NCI-H1436 (cell line): ENCODE measurements at places on chromosomes 4 and X.

- DNase-seq = no peak
These were observed 72.1 kb downstream of the GPR82 start for GRCh38 chrX:41796046-41796445.

GRCh38 chr4:122007016-122007415 lies 55.2 kb upstream of the TRPC3 start:
- no peak for DNase-seq

DNA sequence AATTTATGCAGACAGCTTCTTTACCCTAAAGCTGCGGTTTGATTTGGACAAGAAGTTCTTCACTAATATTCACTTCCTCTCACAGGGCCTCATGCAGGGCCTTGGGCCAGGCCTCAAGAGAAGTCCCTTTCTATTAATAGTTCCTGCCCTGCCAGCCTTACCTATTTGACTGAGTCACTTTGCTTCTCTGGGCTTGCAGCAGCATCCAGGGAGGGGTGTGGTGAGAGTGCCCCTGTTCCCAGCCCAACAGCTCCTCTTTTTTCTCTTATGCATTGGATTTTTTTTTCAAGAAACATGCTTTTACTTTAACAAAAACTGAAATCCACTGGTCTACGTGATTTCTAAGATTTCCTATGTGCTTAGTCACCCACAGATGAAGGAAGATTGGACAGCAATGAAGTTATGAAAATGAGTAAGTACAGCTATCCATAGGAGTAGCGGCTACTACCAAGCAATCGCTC lies 26.7 kb downstream of the FAM156B start:
- no peak for DNase-seq

DNA sequence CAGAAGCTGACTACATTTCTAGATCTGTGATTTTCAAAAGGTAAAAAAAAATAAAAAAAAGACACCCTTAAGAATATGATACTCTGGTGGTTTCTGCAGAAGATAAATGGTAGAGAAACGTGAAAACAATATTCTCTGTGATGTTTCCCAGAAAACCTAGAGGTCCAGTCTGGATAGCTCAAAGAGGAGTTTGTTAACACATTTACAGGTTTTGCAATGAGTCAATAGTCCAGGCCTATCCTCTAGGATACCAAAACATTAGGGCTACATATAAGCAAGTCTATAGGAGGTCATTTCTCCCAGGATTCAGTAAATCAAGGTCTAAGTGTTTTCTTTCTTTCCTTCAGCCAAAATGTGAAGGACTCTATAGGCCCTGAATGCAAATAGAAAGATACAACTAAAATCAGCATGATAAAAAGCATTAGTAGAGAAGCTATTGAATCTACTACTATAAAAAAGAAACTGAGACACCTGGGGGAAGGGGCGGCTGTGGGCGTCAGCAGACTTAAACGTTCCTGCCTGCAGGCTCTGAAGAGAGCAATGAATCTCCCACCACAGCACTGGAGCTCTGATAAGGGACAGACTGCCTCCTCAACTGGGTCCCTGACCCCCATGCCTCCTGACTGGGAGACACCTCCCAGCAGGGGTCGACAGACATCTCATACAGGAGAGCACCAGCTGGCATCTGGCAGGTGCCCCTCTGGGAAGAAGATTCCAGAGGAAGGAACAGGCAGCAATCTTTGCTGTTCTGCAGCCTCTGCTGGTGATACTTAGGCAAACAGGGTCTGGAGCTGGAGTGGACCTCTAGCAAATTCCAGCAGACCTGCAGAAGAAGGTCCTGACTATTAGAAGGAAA lies 33.7 kb upstream of the SPP1 start:
- DNase-seq = no peak

DNA sequence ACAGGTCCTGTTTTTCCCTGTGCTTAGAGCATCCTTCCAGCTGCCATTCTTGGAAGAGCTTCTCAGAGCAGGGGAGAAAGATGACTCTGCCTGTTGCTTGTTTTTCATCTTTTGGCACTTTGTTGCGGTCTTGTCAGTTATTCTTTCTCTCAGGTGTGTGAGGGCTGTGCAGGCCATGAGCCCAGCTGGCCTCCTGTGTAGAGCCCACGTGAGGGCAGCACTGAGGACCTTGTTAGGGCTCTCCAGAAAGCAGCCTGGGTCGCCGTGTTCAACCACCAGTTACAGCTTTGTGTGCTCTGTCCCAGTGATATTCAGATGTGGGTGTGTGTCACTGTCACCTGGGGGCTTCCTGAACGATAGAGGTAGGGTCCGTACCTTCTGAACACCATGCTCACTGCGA lies 52.8 kb downstream of the NOP14 start:
- DNase-seq = no peak

- peak; percentile 68 for DNase-seq
These were observed 2.2 kb downstream of the NHS start for GRCh38 chrX:17377091-17377717.

GRCh38 chr4:175271010-175271630 lies 353.0 kb downstream of the ADAM29 start:
- no peak for DNase-seq

DNA sequence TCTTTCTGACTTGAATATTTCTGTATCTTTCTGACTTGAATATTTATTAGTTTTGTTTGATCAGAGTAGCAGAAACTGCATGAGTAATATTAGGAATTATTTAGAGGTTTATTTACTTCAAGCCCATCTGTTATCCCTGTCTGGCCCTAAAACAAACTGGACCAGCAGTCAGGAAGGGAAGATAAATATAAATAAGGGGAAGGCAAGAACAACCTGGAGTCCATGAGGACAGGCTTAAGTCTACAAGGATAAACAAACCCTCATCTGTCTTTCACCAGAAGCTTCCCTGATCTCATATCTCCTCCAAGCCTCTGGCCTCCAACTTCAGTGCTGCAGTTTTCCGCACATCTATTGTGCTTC lies 524.9 kb downstream of the CENPC start:
- DNase-seq = no peak

DNA sequence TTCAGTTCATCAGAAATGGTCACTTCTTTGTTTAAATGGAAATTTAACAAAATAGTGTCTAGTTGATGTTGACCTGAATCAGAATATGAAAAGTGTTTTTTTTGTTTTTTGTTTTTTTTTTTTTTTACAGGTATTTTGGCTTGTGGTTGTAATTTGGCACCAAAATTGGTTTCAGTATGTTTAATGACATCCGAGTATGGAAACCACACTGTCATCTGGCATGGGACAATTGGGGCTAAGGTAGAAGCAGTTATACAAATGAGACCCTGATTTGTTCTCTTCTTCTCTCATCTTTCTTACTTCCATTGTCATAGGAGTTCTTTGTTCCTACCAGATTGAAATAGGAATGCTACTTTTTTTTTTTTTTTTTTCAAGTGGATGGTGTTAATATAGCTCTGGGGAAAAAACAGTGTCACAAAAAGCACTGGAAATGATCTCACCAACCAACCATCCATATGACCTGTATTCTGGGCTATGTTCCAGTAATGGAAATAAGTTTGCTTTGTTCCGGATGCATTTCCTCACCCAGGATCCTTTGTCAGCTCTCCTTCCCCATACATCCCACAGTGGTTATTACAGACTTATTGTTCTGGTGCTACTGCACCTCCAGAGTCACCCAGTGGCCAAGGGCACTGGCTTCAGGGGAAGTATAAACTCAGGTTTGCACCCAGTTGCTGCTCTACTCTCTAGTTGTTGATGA lies 95.8 kb downstream of the ATXN3L start:
- DNase-seq = no peak

DNA sequence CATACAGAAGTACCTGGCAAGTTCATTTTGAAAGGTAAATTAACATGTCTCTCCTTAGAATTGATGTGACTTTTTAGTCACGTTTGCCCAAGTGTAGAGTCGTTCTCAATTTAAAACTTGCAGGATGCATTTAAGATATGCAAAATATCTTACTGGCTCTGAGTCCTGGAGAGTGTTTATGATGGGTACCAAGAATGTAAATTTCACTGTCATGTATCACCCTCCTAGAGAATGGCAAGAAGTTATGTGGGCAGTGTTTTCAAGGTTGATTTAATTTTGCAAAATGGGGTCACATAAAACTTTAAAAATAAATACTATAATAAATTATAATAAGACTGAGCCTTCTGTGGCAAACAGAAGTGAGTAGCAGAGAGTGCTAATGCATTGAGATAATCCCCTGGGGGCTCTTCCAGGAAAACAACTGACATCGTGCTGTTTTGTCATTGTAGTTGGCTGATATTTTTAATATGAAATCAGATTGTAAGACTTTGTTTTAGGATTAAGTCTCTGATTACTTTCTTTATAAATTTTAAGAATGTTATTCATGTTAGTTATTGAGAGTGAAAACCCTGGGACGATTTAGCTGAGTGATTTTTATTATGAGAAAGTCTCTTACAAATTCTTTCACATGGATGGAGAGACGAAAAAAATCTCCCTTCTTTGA lies 103.0 kb downstream of the AFF1 start:
- no peak for DNase-seq

- DNase-seq = no peak
These were observed 429.6 kb downstream of the RAB28 start for GRCh38 chr4:13054420-13054970.

- DNase-seq = no peak
These were observed 9.1 kb upstream of the METTL14 start for GRCh38 chr4:118676128-118676527.

DNA sequence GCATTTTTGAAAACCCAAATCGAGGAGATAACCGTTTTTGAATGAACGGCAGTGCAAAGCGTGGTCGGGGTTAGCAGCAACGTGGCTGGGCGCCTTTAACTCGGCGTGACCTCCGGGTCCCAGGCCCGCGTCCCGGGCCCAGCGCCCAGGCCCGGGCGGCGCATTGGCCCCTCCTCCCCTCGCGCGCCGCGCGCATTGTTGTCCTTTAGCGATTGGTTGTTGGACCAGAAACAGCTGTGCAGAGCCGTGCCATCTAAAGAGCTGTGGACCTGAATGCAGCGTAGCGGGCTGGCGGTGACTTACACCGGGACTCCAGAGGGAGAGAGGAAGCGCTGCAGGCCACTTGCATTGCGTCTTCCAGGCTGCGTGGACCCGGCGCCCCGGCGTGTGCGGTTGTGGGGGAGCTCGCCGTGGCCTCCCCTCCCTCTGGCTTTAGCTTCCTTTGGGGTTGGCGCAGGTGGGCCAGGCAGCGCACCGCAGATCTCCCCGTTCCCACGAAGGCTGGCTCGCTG lies at the start of gene STOX2:
Gene STOX2 (plus strand): TSS at position 227 of the 512 bp plus-strand sequence. CDS start 1,484 bp downstream, outside the sequence.
- no peak for DNase-seq

DNA sequence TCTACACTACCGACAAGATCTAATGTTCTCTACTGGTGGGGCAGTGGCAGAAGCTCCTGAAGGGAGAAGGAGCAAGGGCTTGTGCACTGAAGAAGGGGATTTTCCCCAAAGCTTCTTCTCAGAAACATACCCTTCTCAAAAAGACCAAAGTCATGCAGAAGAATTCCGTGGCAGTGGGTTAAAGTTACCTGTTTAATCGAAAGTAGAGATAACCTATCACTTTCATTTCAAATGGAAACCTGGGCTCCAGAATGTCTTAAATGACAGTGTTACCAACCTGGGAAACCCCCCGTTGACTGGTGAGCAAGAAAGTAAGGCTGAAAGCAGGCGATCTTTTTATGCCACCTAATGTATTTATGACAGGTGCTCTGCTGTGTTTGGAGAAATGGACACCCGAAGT lies 92.5 kb upstream of the TEX13D start:
- DNase-seq = no peak

DNA sequence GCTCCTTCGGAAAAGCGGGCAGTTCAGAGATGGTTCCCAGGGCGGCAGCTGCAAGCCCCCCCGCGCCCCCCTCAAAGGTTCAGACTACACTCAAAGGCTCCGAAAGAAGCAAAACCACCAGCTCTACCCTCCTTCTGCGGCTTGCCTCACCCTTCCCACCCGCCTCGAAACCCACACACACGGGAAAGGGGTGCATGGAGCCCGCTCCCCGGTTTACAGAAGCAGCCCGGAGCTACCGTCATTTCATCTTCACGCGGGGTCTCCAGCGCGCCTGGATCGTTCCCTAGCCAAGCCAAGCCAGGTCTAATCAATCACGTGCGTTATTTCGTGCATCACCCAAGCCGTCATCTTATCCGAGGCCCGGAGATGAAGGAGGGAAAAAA lies 1.2 kb downstream of the NLGN4X start:
- DNase-seq = no peak
